Activated CD4-positive, alpha-beta T cell treated with anti-CD3 and anti-CD28 coated beads, Interleukin-2, amount 50 U/mL, for 48 hours (primary cell): ENCODE measurements at places on chromosomes 7 and 10.

DNA sequence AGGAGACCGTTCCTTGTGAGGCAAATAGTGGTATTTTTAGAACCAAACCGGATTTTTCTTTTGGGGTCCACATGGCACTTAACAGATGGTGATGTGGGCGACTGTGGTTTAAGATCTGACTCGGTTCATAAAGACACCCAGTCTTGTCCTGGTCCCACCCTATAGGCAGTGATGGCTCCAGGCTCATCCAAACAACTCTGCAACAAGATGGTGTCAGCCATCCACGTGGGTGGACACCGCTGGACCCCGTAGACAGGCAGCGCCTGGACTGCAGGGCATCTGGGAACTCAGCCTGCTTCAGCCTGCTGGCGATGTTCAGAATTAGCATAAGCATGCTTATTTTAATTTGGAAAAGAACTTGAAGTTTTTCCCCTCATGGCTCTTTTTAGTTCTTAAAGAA lies 258.4 kb upstream of the FZD1 start:
- DNase-seq, result no peak

- DNase-seq, result no peak
Measured at GRCh38 chr10:42790835-42791234, 8.2 kb downstream of the BMS1 start.

- no peak for DNase-seq
Measured at GRCh38 chr10:9707216-9707615, 1310.5 kb upstream of the CELF2 start.

DNA sequence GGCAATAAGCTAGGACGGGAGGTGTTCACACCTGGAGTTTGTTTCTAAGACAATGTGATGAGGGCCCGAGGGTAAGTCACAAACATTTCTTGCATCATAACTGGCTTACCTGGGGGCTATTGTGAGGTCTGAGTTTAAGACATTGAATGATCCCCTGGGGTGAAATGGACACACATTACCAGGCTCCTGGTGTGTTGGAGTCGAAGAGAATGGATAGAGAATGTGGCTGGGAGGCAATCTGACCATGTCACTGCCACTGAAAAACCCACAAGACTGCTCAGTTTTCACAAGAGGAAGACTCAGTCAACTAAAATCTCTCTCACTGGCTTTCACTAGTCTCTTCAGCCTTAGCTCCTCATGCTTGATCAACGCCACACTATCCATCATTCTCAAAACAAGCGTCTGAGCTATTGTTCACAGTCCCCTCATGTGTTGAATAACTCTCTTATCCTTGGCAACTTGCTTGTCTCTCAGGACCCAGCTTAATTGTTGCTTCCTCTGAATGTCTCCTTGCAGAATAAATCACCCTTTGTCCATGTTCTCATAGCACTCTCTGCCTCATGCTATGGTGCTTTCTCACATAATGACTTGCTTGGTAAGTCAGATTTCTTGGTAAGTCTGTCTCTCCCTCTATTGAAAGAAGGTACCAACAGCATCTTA lies at the start of gene C10orf120:
C10orf120 (minus strand) TSS at position 51 of the 660 bp plus-strand sequence. CDS start 56 bp downstream, outside the sequence.
- DNase-seq, result no peak

DNA sequence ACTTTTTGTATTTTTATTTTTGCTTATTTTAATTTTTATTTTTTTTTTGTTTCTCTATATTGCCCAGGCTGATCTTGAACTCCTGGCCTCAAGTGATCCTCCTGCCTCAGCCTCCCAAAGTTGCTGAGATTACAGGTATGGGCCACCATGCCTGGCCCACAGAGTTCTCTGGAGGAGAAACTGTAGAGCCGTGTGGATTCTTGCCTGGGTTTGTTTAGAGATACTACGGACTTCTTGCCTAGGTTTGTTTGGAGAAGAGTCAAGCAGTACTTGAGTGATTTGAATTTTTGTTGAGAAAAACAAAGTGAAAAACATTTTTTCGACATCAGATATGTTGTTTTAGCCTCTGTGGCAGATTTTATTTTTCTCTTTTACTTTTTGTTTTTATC lies 99.0 kb downstream of the CAMK1D start:
- peak; percentile 5 for DNase-seq

DNA sequence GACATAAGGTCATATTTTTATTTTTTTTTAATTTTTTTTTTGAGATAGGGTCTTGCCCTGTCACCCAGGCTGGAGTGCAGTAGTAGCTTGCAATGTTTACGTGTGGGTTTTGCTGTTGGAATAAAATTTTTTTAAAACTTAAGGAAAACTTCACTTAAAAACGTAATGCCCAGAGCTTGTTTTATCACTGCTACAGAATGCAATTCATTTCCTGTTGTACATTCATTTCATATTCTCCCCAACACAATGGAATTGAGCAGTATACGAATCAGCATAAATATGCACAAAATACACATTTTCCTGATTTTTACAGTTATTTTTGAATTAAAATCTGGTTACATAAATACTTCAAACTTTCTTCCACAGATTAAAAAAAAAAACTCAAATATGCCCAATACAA lies 40.3 kb downstream of the RSU1 start:
- no peak for DNase-seq

DNA sequence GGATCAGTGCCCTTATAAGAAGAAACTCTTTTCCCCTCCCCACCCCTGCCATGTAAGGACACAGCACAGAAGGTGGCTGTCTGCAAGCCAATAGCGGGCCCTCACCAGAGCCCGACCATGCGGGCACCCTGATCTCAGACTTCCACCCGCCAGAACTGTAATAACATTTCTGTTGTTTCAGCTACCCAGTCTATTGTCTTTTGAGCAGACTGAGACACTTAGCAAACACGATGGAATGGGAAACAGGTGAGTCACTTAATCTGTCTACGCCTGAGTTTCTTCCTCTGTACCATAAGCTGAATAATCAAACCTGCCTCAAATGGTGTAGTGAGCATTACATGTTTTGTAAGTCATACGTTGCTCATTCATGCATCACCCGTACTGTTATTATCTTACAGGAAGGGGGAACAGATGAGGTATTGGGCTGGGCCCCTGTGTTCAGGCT lies 58.2 kb downstream of the STRA8 start:
- no peak for DNase-seq

DNA sequence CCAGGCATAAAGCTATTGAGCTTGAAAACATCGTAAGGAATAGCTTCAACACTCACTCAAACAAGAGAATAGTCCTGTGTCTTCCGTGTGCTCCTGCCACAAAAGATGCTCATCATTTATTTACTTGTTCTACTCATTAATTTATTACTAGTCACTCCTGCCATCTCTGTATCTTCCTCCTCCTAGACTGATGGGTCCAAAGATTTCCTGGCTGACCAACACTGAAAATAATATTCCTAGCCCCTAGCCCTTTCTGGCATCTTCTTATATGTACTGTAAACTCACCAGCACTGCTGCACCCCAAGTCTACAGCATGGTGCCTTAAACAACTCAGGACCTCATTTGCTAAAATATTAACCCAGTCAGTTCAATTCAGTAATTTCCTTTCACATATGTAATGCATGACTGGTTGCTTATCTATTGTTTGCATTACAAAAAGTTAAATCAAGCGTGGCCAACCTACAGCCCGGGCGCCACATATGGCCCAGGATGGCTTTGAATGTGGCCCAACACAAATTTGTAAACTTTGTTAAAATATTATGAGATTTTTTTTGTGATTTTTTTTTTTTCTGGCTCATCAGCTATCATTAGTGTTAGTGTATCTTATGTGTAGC lies 86.7 kb upstream of the GSDME start:
- no peak for DNase-seq

GRCh38 chr10:36608251-36608650 lies 517.1 kb upstream of the ANKRD30A start:
- DNase-seq, result no peak

- DNase-seq, result no peak
Measured at GRCh38 chr10:92328993-92329392, 38.0 kb downstream of the MARCHF5 start.

- DNase-seq, result no peak
Measured at GRCh38 chr10:62803724-62804355, 680 bp upstream of the ADO start.

- DNase-seq, result no peak
Measured at GRCh38 chr10:58464956-58465355, 47.7 kb upstream of the BICC1 start.

- DNase-seq, result no peak
Measured at GRCh38 chr10:96641396-96642295, 54.8 kb upstream of the TM9SF3 start.

GRCh38 chr10:543131-543530 lies 146.3 kb downstream of the DIP2C start:
- DNase-seq, result no peak

DNA sequence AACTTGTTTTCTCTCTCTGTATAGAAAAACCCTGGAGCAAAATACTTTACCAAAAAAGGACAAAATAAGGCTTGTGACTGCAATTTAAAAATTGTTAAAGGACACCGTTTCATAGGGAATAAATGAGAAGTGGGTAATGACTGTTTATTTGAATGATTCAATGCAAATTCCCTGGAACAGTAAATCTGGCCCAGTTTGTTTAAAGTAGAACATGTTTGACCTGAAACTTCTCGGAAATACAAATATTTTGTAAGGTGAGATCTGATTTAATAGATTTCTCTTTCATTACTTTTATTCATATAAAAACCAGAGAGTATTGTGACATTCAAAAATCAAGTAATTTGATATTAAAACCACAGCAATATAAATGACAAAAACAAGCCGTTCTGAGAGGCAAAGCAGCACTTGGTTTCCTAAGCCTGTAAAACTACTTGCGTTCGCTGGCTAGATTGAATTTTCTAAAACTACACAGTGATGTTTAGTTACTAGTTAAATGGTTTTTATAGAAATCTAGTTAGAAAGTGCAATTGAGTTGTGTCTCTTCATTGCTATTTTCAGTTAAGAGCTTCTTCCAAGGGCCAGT lies 76.8 kb upstream of the PITRM1 start:
- no peak for DNase-seq

- no peak for DNase-seq
Measured at GRCh38 chr10:91987397-91988037, 63.9 kb downstream of the BTAF1 start.

- DNase-seq, result no peak
Measured at GRCh38 chr7:112233048-112233697, 26.7 kb downstream of the ZNF277 start.

DNA sequence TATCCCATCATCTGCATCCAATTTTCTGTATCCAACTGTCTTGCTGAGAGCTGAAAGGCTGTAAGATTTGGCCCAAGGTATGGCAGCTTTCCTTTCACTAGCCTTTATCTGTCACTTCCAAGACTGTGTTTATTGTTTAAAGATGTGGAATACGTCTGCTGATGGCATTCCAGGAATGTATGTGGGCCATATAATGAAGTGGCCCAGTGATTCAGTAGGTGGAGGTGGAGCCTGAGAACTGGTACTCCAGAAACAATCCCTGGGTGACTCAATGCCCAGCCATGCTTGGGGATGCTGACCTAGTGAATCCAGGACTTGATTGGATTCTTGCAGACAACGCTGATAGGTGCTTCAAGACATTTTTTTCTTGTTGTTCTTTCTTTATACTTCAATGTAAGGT lies 13.5 kb downstream of the NEUROD6 start:
- DNase-seq, result no peak

GRCh38 chr10:34743814-34744213 lies 71.3 kb downstream of the PARD3 start:
- DNase-seq, result no peak

- no peak for DNase-seq
Measured at GRCh38 chr10:44968091-44968490, 8.5 kb downstream of the RASSF4 start.

DNA sequence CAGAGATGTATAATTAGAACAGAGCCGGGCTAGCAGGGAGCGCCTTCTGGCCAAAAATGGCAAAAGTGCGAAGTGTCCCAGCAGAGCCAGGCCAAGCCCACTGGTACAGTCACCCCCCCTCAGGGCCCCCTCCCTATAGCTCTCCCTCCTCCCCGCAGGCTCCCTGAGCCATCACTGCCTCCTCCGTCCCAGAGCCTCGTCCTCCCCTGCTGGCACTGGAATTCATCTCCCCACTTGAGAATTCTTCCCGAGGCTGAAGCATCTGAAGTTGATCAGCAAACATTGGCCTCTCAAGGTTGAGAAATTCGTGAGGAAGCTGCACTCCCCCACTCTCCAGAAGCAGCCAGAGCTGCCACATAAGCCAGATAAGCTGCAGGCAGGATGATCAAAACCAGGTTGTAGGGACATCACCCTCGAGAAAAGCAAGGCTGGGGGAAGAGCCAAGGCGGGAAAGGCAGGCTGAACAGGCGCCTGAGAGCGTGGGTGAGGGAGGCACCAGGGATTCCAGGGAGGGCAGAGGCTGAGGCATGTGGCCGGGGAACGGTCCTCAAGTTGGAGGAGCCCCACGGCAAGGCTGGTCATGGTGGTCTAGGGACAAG lies 23.4 kb downstream of the CAMK2G start:
- DNase-seq, result no peak

DNA sequence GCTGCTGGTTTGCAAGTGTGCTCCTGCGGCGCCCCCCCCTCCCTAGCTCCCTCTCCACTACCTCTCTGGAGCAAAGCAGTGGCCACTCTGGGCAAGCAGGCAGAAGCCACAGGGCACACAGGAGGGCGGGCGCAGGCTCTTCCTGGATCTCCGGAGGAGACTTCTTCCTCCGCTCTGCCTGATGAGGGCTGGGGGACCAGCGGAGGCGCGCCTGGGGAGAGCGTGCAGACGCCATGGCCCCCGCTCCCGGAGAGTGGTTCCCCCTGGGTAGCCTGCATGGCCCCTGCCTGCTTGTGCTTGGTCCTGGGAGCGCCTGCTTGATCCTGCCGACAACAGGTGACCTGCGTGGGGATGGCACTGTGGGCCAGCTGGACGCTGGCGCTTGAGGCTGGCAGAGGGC lies 29.0 kb downstream of the ANKMY2 start:
- DNase-seq, result no peak

DNA sequence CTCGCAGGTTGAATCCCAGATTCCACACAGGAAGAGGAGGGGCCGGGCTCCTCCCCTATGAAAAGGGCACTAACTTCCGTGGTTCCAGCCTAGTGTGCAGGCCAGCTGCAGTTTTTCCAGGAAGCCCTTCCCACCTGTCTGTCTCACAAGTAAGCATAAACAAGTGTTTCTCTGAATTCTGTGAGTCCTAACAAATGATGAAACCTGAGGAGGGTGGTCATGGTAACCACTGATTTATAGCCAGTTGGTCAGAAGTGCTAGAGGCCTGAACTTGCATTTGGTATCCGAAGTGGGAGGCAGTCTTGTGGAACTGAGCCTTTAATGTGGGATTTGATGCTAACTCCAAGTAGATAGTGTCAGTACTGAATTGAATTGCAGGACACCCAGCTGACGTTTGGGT lies 54.7 kb upstream of the STEAP4 start:
- DNase-seq, result no peak

- no peak for DNase-seq
Measured at GRCh38 chr7:143085109-143085508, 33.0 kb downstream of the OR6V1 start.

GRCh38 chr7:103704701-103705100 lies 258.7 kb upstream of the SLC26A5 start:
- DNase-seq, result no peak
